Activated CD8-positive, alpha-beta memory T cell treated with anti-CD3 and anti-CD28 coated beads for 1 hour (primary cell): ENCODE measurements at places on chromosomes 5 and 9.

DNA sequence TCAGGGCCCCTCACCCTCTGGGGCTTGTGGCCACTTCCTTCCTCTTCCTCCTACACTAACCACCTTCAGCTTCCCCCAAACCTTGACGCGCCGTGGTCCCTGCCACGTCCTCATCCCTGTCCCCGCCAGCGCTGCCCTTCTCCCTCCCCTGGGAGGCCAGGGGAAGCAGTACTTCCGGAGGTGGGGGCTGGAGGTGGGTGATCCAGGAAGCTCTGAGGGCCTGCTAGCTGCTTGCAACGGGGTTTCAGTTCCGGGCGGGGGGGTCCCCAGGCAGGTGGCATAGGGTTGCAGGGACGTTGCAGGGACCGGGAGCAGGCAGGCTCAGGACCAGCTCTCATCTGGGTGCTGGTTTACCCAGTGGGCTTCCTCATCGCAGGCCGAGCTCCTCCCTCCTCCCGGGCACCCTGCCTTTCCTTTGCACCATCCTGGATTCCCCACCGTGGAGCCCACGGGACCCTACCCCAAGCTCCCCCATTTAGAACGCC is 70.0 kb downstream of the RXRA start:
- peak; percentile 17 for DNase-seq

GRCh38 chr5:2000591-2000990 is 117.9 kb upstream of the IRX4 start:
- DNase-seq, result no peak

DNA sequence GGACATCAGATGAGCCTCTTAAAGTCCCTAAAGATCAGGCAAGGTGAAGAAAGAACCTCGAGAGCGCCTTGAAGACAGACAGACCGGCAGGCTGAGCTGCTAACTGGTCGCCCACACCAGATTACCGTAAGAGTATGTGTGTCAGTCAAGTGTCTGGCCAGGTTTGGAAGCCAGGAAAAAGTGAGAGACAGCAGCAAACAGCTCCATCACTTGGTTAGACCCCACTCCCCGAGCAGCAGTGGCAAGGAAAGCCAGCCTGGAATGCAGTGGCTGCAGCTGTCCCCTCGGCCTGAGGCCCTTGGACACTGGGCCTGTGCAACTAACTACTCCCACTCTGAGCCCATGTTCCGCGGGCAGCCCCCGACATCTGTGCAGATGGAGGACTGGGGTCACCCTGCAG is 214.1 kb downstream of the DIRAS2 start:
- no peak for DNase-seq

DNA sequence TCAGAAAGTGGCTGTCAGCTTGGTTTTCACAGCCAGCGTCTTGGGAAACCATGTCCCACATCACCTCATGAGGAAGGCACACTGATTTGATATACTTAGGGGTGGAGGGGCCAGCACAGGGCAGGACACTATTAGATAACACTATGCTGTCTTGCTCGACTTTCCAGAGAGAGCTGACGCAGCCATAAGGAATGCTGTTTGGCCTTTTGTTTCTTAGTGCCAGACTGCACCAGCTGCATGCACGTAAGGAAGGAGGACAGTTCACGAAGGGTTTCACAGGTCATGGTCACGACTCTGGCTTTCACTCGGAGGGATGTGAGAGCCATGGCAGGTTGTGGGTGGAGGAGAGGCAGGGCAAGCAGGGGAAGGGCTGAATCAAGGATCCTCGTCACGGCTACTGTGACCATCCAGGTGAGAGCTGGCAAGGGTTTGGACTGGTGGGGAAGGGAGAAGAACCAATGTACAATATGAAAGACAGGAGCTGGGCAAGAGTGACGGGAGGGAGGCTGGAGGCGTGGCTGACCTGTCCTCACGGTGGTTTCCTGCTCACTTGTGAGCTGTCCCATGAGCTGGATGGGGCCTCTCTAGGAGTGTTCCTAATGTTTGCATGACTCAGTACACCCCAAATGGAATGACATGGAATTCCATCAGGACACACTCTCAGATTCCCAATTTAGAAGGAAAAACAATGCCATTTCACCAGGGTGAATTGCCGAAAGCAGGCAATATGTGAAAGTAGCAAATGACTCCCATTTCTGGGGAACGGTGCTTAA is 61.7 kb downstream of the OTULIN start:
- DNase-seq, result no peak

- no peak for DNase-seq
Observed at GRCh38 chr5:61600945-61601511, 269.0 kb downstream of the ZSWIM6 start.

- DNase-seq, result no peak
Observed at GRCh38 chr9:130337318-130337717, 71.8 kb downstream of the HMCN2 start.

DNA sequence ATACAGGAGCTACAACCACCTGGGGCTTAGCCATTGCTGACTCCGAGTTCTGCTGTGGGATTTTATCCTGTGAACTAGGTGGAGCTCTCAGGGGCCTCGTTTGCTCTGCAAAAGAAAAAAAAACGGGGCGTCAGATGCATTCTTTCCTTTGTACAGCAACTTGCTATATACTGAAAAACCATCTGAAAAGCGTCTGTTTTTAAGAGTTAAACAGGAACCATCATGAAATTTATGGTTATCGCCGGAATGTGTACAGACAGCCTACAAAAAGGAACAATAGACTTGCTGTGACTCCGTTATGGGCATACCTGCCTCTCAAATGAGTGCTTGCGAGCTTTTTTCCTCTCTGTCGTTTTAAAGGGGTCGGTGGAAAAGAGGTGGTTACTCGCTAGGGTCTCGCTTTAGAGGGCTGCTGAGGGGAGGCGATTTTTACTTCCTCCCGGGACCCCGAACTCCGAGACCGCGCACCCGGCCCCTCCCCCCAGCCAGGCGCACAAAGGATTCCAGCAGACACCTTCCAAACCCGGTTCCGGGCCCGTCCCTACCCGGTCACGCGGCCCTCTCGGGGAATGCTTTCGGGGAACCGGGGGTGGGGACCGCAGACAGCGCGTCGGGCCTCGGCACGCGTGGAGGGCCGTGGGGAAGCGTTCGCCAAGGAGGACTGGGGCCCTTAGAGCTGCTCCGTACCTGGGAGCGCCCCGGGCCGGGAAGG is 826 bp downstream of the PAIP1 start:
- no peak for DNase-seq

GRCh38 chr5:143751342-143751741 is 60.6 kb upstream of the HMHB1 start:
- DNase-seq, result no peak

DNA sequence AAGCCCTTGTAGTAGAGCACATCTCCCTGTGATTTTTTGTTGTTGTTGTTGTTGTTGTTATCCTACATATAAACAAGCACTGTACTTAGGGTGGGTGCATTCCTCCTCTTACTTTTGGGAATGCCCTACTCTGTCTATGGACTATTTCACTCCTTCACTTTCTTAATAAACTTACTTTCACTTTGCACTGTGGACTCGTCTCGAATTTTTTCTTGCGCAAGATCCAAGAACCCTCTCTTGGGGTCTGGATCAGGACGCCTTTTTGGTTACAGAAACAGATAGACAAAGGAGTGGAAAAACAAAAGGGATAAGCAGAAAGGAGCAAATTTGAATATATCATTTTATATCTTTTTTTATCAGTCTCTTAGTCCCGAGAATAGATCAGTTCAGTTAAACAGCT is 14.4 kb upstream of the PAIP1 start:
- DNase-seq, result no peak

DNA sequence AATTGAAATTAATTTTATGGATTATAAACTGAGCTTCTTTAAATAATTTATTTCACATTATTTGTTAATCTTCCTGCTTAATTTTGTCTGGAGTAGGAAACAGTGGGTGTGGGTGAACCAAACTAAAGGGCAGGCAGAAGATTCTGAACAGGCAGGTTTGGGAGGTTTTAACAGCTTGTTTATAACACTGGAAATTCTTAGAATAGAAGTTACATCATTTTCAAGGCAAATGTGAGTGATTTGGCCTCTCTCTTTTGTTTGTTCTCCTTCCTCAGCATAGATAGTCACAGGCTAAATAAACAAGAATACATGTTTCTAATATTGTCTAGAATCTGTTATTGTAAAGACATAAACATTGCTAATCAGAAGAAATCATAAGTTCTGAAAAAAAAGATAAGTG is 970.9 kb upstream of the NUDT12 start:
- no peak for DNase-seq

- no peak for DNase-seq
Observed at GRCh38 chr5:114411380-114411931, 49.6 kb downstream of the KCNN2 start.
